Activated naive CD8-positive, alpha-beta T cell treated with anti-CD3 and anti-CD28 coated beads for 36 hours (primary cell): ENCODE measurements at places on chromosomes 1 and 21.

DNA sequence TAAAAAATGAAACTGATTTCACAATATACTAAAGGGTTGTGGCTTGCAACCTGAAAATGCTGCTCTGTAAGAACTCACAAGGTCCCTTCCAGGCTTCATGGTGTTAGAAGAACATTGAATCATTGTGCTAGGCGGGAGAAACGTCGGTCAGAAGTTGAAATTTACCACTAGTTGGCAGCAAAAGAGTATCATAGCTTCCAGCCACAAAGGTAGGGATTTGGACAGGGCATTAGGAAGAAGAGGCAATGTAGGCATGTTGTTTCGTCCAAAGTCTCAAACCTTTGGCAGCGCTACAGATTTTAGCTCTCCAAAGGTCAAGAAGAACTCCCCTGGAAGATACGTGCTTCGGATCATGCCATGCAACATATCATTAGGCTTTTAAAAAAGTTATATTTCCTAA lies 62.5 kb upstream of the ZP4 start:
- no peak overlapping the region for H3K27ac ChIP-seq
- H3K4me3 ChIP-seq = no peak overlapping the region
- H3K36me3 ChIP-seq = no peaks in the 10 kb centered on the region
- no peaks in the 10 kb centered on the region for H3K27me3 ChIP-seq
- DNase-seq = no peak

DNA sequence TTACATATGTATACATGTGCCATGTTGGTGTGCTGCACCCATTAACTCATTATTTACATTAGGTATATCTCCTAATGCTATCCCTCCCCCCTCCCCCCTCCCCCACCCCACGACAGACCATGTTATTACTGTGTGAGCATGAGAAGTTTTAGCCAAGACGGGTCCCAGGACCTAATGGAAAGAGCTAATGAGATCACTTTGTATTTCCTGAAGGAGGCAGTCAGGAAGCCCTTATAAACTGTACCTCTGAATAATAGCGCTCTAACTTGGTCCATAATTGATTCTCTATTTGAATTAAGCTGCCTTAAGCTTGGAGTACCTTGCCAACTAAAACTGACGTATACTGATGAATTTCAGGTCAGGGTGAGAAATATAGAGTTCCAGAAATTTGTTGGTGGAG lies 4.1 kb upstream of the NEGR1 start:
- DNase-seq = no peak
- peaks cover 27% of the 10 kb centered on the region for H3K27me3 ChIP-seq
- no peak overlapping the region for H3K4me3 ChIP-seq
- H3K36me3 ChIP-seq = no peaks in the 10 kb centered on the region
- H3K4me1 ChIP-seq = peaks cover 9% of the 10 kb centered on the region

DNA sequence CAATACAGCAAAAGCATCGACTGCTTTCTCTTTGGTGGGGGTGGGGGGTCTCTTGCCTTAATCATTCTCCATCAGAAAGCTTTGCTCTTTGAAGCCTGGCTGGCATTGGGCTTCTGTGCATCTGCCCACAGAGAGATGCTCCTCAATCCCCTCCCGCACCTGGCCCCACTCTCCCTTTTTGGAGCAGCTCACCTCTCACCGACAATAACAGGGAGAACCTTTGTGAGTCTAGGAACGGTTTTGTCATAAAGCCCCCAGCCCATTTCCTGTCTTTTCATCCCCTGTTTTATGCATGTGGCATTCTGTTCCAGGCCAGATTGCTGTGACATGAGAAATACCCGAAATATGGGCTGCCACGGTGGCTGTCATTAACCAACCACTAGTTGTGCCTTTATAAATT lies 469.0 kb upstream of the VAMP3 start:
- H3K27me3 ChIP-seq = peaks cover 17% of the 10 kb centered on the region
- H3K4me1 ChIP-seq = no peaks in the 10 kb centered on the region
- H3K36me3 ChIP-seq = no peaks in the 10 kb centered on the region

- H3K27ac ChIP-seq = no peak overlapping the region
- peaks cover 10% of the 10 kb centered on the region for H3K27me3 ChIP-seq
- H3K36me3 ChIP-seq = no peaks in the 10 kb centered on the region
- no peak overlapping the region for H3K4me3 ChIP-seq
- H3K4me1 ChIP-seq = no peaks in the 10 kb centered on the region
Observed at GRCh38 chr1:164785841-164786534, 227.0 kb downstream of the PBX1 start.

- H3K27me3 ChIP-seq = peaks cover 3% of the 10 kb centered on the region
- H3K27ac ChIP-seq = peak overlapping the region; percentile 30
- H3K36me3 ChIP-seq = peaks cover 4% of the 10 kb centered on the region
- H3K4me1 ChIP-seq = peaks cover 26% of the 10 kb centered on the region
Observed at GRCh38 chr1:236122176-236122575, 20.2 kb upstream of the GPR137B start.

GRCh38 chr1:54991939-54992338 lies 6.8 kb upstream of the BSND start:
- DNase-seq = no peak
- no peaks in the 10 kb centered on the region for H3K36me3 ChIP-seq
- peaks cover 22% of the 10 kb centered on the region for H3K27me3 ChIP-seq
- H3K27ac ChIP-seq = no peak overlapping the region
- no peak overlapping the region for H3K4me3 ChIP-seq

DNA sequence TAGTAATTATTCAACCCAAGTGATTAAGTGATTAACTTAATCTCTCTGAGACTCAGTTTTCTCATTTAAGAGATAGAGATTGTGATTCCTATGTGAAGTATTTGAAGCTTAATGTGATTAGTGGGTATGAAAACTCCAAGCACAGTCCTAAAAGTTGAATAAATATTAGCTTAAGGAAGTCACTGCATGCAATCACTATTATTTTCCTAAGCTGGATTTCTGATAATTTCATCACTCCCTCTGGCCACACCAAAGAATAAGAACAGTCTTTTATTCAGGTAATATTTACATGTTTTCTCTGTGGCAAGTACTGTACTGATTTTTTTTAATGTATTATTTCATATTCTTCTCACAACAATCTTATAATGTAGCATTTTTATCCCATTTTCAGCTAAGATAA lies 31.1 kb downstream of the CD55 start:
- peaks cover 76% of the 10 kb centered on the region for H3K36me3 ChIP-seq
- H3K4me3 ChIP-seq = no peak overlapping the region
- no peaks in the 10 kb centered on the region for H3K27me3 ChIP-seq
- peaks cover 73% of the 10 kb centered on the region for H3K4me1 ChIP-seq

DNA sequence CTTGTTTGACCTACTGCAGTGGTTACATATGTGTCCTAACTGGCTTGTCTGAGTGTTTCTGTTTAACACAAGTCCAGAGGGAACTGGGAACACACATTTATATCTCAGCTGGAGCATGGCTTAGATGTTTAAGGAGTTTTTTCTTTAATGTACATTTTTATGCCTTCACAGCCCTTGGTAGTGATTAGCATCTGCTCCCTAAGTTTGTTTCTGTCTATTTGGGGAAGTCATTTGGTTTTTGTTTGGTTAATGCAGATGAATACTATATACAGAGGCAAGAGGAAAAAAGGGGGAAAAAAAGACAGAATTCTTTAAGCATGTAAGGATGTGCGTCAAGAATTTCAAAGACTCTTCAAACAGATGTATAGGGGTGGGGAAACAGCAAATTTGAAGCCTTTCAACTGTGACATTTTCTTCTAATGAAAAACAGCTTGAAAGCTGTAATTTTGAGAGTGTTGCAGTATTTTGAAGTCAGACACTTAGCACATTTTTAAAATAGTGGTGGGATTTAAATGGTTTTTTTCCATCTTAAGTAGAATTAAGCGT lies 15.4 kb downstream of the MACO1 start:
- peak overlapping the region; percentile 21 for H3K27ac ChIP-seq
- no peaks in the 10 kb centered on the region for H3K27me3 ChIP-seq
- peaks cover 8% of the 10 kb centered on the region for H3K36me3 ChIP-seq
- peaks cover 41% of the 10 kb centered on the region for H3K4me1 ChIP-seq
- DNase-seq = no peak

DNA sequence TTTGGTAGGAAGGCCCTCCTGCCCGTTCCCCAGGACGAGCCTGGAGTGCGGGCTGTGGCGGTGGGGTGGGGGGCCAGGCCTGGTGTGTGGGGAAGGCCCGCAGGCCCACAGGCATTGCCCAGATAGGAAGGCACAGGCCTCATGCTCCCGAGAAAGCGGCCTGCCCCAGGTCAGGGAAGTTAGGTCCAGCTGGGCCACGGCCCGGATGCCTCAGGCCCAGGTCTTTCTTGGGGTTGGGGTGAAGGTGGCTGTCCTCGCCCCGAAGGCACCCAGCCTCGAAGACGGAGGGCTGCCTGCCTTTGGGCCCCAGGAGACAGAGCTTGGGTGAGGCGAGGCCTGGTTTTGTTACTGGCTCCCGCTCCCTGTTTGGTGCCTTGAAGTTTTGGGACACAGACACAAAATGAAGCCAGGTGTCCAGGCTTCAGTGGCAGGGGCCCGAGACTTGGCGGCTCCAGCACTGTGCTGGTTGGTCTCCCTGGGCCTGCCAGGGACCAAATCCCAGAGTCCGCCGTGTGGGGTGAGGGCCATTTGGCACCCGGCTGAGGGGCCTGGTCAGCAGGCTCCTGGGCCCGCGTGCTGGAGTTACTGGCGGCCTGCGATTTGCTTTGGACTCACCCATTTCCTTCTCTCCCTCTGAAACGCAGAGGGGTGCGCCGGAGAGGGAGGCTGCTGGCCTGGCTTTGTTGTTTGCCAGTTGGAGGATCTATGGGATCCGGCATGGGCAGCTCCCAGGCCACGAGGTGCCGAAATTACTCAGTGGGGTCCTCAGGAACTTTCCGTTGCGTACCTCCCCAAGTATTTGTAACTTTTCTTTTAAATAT lies 2.0 kb downstream of the SKI start:
- no peak for DNase-seq
- peaks cover 36% of the 10 kb centered on the region for H3K4me1 ChIP-seq
- H3K36me3 ChIP-seq = peaks cover 28% of the 10 kb centered on the region

DNA sequence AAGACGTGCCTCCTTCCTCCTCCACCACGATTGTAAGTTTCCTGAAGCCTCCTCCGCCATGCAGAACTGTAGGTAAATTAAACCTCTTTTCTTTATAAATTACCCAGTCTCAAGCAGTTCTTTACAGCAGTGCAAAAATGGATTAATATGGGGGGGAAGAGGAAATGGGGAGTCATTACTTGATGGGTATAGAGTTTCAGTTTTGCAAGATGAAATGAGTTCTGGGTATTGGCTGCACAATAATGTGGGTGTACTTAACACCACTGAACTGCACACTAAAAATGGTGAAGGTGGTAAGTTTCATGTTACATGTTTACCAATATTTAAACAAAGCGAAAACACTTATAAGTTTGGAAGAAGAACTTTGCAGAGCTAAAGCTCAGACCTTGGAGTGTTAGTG lies 24.3 kb upstream of the DISP1 start:
- H3K4me3 ChIP-seq = no peak overlapping the region
- no peak for DNase-seq
- H3K36me3 ChIP-seq = no peaks in the 10 kb centered on the region
- H3K27ac ChIP-seq = peak overlapping the region; percentile 70

DNA sequence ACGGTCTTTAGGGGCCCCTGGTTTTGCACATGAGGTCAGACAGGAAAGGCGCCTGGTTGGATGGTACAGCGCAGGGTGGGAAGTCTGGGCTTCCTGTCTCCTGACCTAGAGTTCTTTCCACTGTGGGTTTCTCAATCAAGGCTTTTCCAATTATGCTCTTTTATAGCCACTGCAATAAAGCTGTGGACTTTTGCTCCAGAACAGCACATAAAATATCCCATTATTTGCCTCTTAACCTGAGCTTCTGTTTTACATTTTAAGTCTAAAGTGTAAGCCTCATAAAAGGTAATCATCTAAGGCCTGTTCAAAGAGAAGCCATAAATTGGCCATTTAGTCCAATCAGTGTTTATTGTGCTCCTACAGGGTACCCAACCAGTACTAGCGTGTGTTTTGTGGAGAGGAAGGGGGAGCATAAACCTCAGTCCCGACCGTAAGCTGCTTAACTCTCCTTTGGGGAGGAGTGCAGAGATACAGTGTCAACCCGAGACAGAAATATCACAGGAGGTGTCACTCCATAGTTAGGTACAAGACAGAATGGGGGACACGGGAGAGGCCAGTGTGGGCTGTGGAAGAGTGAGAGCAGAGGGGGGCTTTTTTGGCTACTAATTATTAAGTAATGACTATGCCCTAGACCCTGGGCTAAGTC lies 270.0 kb downstream of the TRABD2B start:
- peaks cover 5% of the 10 kb centered on the region for H3K4me1 ChIP-seq
- H3K27me3 ChIP-seq = peaks cover 51% of the 10 kb centered on the region
- H3K27ac ChIP-seq = no peak overlapping the region
- H3K4me3 ChIP-seq = no peak overlapping the region

GRCh38 chr1:29237129-29237821 lies 953 bp downstream of the PTPRU start:
- H3K36me3 ChIP-seq = no peaks in the 10 kb centered on the region
- H3K4me1 ChIP-seq = peaks cover 15% of the 10 kb centered on the region
- peaks cover 59% of the 10 kb centered on the region for H3K27me3 ChIP-seq

- H3K36me3 ChIP-seq = no peaks in the 10 kb centered on the region
- no peak for DNase-seq
- no peak overlapping the region for H3K4me3 ChIP-seq
Observed at GRCh38 chr1:182279724-182280503, 111.7 kb downstream of the GLUL start.

DNA sequence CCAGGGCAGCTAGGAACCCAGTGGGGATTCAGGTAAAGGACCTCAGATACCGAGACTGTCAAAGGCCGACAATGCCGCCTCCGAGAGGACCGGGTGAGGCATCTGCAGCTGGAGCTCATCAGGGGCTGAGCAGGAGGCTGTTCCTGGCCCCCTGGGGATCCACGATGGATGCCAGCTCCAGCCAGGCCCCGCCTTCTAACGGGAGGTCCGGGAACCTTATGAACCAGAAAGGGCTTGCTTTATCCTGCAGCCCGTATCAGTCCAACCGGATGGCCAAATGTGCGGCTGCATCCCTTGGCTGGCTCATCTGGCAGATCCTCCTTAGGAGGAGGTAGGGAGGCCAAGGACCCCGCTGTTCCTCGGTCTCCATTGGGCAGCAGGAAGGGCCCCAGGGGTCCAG lies 32.0 kb downstream of the SLC45A1 start:
- H3K27me3 ChIP-seq = peaks cover 3% of the 10 kb centered on the region
- H3K4me3 ChIP-seq = no peak overlapping the region
- H3K36me3 ChIP-seq = no peaks in the 10 kb centered on the region
- no peak overlapping the region for H3K27ac ChIP-seq

- DNase-seq = no peak
- H3K27me3 ChIP-seq = peaks cover 4% of the 10 kb centered on the region
- H3K36me3 ChIP-seq = no peaks in the 10 kb centered on the region
- no peak overlapping the region for H3K27ac ChIP-seq
Observed at GRCh38 chr1:24699628-24700027, 45.6 kb upstream of the CLIC4 start.

- no peak overlapping the region for H3K27ac ChIP-seq
- no peak overlapping the region for H3K4me3 ChIP-seq
- peaks cover 3% of the 10 kb centered on the region for H3K36me3 ChIP-seq
- peaks cover 16% of the 10 kb centered on the region for H3K4me1 ChIP-seq
- H3K27me3 ChIP-seq = no peaks in the 10 kb centered on the region
- no peak for DNase-seq
Observed at GRCh38 chr1:181028615-181029014, 5.2 kb upstream of the MR1 start.
